Smooth muscle cell of the coronary artery (primary cell): ENCODE measurements at places on chromosomes 7 and 10. TPM values are rescaled to one million over a fixed set of nuclear protein-coding genes. Genes with fewer than 3 reads are reported as not detected.

The MKI67 gene
- total RNA-seq = 1.6 and 3.3 TPM in 2 replicates

The CHAT gene
- not detected in 2 replicates for total RNA-seq

The HK1 gene
- 259 and 265 TPM in 2 replicates for total RNA-seq

The CAV2 gene
- total RNA-seq = 74.7 and 86.3 TPM in 2 replicates

The MSMB gene
- total RNA-seq = not detected in 2 replicates

The FFAR4 gene
- not detected in 2 replicates for total RNA-seq

The OR2A42 gene
- under 0.01 TPM in 1 of 2 replicates, not detected in the other for total RNA-seq

The TMEM270 gene
- not detected in 2 replicates for total RNA-seq

The LEP gene
- 0.94 TPM in 1 of 2 replicates, not detected in the other for total RNA-seq

The RPEL1 gene
- total RNA-seq = 0.08 and 0.12 TPM in 2 replicates

The BCL7B gene
- 12.1 and 16.1 TPM in 2 replicates for total RNA-seq

The YAE1 gene
- 32.2 and 72.5 TPM in 2 replicates for total RNA-seq

The SLC4A2 gene
- 89.1 and 103 TPM in 2 replicates for total RNA-seq

The HMX2 gene
- not detected in 2 replicates for total RNA-seq

The ATP6V1F gene
- total RNA-seq = 99.8 and 100.0 TPM in 2 replicates

The HTR5A gene
- not detected in 2 replicates for total RNA-seq

The SORBS1 gene
- total RNA-seq = 0.23 and 0.38 TPM in 2 replicates

The DDC gene
- total RNA-seq = not detected in 2 replicates

The TMEM225B gene
- 0.53 and 1.2 TPM in 2 replicates for total RNA-seq

The EPHA1 gene
- total RNA-seq = not detected in 2 replicates

The ZNF511 gene
- 19.8 and 21.9 TPM in 2 replicates for total RNA-seq

The COPG2 gene
- total RNA-seq = 21.4 and 28.7 TPM in 2 replicates

The POLR2J gene
- total RNA-seq = 16.1 and 41.7 TPM in 2 replicates

The XPNPEP1 gene
- 150 and 235 TPM in 2 replicates for total RNA-seq

The LRRTM3 gene
- not detected in 2 replicates for total RNA-seq

The GDF2 gene
- total RNA-seq = not detected in 2 replicates

The HABP2 gene
- not detected in 2 replicates for total RNA-seq

The MYL7 gene
- 0.82 TPM in 1 of 2 replicates, not detected in the other for total RNA-seq

The WNT8B gene
- total RNA-seq = not detected in 2 replicates
